ENCODE measurements at places on chromosomes 5 and 9. TPM values are rescaled to one million over a fixed set of nuclear protein-coding genes. Genes with fewer than 3 reads are reported as not detected.
A peak's percentile ranks its signal among the peaks of the same experiment; 100 is the strongest.

- DNase-seq: no peak
Observed at GRCh38 chr9:83957248-83957513, 22.8 kb downstream of the HNRNPK start.

- peak; percentile 19 for DNase-seq
Observed at GRCh38 chr5:100647461-100648230, 112.5 kb downstream of the FAM174A start.

DNA sequence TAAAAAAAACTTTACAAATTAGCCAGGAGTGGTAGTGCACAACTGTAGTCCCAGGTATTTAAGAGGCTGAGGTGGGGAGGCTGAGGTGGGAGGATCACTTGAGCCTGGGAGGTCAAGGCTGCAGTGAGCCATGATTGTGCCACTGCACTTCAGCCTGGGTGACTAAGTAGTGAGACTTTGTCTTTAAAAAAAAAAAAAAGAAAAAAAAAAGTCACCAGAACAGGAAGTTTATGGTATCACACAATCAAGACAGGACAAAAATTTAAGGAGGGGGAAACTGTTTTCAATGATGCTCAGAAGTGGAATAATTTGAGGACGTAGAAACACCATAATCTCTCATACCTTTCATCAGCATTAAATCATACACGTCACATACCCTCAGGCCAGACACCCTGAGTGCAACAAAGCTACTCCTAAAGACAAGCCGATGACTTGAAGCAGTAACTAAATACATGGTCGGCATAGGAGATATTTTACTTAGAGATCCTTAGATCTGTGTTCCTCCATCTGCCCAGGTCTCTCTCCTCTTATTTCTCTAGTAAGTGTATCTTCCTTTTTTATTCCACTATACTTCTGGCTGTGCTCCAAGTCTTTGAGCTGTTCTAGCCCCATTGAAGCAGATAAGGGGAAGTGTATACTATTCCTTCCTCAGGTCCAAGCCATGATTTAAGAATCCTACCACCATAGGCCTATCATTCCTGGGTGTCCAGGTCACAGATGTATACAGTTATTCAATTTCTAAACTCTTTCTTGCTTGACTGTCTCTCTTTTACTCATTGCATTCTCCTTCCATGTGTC lies 91.3 kb upstream of the APC start:
- DNase-seq: no peak

- no peak for DNase-seq
Observed at GRCh38 chr9:33843312-33843961, 26.5 kb downstream of the UBE2R2 start.

DNA sequence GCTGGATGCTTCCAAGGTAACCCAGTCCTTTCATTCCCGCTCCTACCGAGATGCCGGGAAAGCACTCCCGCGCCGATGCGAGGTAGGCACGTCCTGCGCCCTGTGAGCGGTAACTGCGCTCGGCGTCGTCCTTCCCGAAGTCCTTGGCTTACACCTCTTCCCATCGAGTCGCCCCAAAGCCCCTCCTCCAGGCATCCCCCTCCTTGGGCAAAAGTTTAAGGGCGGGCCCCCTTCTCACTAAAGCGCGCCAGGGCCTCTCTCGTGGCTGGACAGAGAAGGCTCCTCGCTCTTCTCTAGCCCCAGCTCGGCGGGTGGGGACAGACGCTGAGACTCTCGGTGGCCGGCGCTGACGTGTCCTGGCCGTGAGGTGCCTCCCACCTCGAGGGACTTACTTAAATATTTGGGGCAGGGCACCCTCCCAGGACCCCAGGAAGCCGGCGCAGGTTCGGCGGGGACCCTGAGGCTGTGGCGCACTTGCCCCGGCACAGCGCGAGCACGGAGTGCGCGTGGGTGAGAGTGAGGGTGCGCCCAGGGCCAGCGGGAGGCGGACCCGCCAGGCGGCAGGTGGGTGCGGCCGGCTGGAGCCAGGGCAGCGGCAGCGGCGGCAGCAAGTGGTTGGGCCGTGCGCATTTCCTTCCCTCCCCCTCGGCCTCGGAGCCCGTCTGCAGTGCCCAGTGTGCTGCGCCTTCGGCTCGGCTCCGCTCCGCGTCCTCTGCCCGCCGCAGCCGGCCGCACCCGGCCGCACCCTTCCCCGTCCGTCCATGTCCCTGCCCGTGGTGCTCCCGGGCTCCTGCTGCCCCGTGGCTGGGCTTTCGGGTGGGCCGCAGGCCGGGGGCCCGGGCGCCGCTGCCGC lies at the start of gene ENTREP1:
ENTREP1 (plus strand) TSS at position 667 of the 853 bp plus-strand sequence; CDS start at position 762, 95 bp downstream.
- peak; percentile 74 for DNase-seq

DNA sequence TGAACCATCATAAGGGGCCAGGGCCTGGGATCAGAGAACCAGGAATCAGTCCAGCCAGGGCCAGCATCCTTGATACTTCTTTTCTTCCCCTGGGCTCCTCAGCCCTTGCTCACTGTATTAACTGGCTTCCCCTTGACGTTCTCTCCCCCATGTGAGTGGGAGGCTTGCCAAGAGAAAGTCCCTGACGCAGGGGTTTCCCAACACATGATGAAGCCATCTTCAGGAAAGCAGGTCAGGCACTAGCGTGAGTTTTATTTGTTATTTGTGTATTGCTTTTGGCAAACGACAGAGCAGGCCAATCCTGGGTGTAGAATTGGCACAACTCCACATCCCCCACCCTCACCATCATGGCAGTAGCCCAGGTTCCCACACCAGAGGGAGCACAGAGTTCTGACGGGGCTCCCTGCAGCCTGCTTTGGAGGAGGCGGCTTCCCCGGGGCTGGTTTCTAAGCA lies 165.5 kb upstream of the NFIL3 start:
- DNase-seq: peak; percentile 61

GRCh38 chr5:112643339-112643971 lies 94.2 kb upstream of the APC start:
- DNase-seq: no peak

DNA sequence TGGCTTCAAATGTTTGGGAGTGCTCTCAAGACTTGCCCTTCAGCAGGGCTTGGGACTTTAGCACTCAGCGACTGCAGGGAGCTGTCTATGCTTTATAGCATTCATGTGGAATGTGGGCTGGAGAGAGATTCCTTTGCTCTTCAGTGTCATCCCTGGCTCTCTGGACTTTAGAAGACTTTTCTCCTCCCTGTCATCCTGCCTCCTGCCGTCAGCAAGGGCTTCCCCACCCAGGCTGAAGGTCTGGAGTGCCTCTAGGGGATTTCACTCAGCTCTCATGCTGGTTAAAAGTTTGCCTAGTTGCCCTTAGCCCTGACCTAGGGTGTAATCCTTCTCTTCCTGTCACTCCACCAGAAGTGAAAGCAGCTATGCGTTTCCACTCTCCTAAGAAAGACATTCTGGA lies 210.9 kb downstream of the FRMD3 start:
- no peak for DNase-seq

- DNase-seq: peak; percentile 61
Observed at GRCh38 chr5:4862500-4862899, 277.6 kb upstream of the ADAMTS16 start.

GRCh38 chr9:89452561-89452960 lies 45.4 kb downstream of the SEMA4D start:
- no peak for DNase-seq

- DNase-seq: peak; percentile 77
Observed at GRCh38 chr5:73365301-73365853, 83.2 kb downstream of the FOXD1 start.

GRCh38 chr9:4105183-4105582 lies 194.7 kb downstream of the GLIS3 start:
- no peak for DNase-seq

DNA sequence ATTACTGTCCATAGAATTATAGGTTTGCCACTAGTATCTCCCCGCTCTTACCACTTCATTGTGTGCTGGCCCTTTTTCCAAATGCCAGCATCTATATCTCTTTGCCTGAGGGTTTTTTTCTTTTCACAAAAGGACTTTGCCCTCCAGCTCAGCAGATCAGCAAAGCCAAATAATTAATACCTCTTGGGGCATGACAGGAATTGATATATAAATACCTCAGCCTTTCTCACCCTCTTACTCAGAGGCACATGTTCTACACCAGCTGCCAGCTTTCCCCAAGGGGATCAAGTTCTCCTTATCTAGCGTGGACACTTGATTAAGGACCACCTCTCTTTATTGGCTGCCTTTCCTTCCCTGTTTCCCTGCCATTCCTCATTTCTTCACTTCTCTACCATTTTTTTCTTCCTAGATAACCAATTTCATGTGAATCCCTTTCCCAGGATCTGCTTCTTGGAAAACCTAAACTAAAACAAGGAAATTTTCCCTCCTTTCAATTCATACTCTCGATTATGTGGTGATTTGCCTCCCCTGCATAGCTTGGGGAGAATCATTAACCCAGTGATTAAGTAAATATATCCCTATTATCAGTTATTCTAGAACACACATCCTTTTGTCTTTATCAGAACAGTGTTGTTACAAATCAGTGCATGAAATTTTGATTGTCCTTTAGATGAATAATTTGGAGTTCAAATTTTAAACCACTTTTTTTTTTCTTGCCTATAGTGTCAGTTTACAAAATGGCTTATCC lies 6.9 kb upstream of the NUDT12 start:
- no peak for DNase-seq

DNA sequence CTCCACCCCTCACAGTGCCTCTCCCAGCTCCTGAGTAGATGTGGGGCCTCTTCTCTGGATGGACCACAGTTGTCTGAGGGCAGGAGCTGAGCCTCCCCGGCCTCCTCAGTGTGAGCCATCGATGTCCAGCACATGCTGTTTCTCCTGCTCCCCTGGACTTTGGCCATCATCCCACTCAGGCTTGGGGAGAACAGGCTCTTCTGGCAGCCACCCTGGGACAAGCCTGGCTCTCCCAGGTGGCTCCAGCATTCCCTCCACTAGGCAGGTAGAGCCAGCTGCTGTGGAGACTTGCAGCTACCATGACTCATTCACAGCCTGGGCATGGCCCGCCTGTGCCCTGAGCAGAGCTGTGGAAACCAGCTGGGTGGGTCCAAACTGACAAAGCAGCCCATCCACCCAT lies 77.0 kb downstream of the CSNK1A1 start:
- no peak for DNase-seq

Gene SLC4A9
- not detected for total RNA-seq

Gene UBQLN1
- 69.5 TPM for total RNA-seq

Gene KCNV2
- total RNA-seq: not detected

Gene TICAM2
- total RNA-seq: 0.20 TPM

Gene ADRA1B
- total RNA-seq: under 0.01 TPM

Gene MARCHF3
- 107 TPM for total RNA-seq

Gene SPATA31C1
- total RNA-seq: not detected

Gene STPG3
- total RNA-seq: not detected

Data from lung microvascular endothelial cell (primary cell).